ENCODE measurements at places on chromosomes 5 and 9.

GRCh38 chr5:78972654-78973428 lies 12.3 kb downstream of the ARSB start:
- no peak for DNase-seq

GRCh38 chr5:40841068-40841805 lies at the start of gene CARD6:
Gene CARD6, plus strand, starts transcription at chr5:40841367. Its CDS starts 16 bp downstream, at chr5:40841383.
- no peak for DNase-seq

- peak; percentile 97 for DNase-seq
Observed at GRCh38 chr9:128098297-128099230, 29.0 kb downstream of the PTGES2 start.

GRCh38 chr5:74311961-74312360 lies 328.6 kb downstream of the ENC1 start:
- DNase-seq = no peak

DNA sequence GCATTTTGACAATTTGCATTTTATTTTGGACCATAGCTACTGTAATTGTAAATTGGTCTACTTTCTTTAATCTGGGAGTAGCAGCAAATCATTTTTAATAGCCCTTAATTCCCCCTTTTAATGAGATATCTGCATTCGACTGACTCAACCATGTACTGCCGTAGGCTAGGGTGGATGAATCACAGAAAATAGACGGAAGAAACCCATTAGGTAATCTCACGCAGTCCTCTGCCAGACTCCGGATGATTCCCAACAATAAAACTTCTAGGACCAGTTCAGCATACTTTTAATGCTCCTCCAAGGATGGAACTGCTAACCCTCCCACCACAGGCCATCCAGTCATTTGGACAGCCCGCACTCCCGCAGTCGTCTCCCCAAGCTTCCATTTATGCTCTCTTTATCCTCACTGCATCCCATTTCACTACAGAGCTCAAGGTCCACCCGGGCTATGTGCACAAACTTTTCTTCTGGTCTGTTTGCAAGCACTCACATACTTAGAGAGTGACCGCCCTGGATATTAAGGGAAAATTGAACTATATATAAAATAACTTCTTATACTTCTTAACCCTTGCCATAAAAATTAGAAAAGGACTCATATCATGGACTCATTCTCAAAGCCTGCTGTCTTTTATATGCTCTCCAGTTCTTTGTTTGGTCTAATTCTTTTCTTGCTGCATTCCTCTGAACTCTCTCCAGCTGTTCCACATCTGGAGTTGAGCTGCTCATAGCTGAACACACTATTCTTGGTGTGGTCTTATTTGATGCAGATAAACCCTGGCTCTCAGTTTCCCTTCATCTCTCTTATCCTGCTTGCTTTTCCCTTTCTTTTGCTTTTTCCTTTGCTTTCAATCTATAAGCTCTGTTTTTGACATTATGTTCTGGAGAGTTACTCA lies 326.6 kb downstream of the ARL15 start:
- no peak for DNase-seq
